ENCODE measurements at places on chromosomes 7 and 10. TPM values are rescaled to one million over a fixed set of nuclear protein-coding genes. Genes with fewer than 3 reads are reported as not detected.

NKX2-3 gene
- not detected for total RNA-seq

GNG11 gene
- total RNA-seq: 34.6 TPM

CDHR3 gene
- total RNA-seq: 5.4 TPM

GPC2 gene
- 0.92 TPM for total RNA-seq

FMC1 gene
- total RNA-seq: 37.4 TPM

CYP2W1 gene
- total RNA-seq: not detected

LIMK1 gene
- 35.7 TPM for total RNA-seq

MPP7 gene
- total RNA-seq: 0.07 TPM

RNF148 gene
- total RNA-seq: not detected

AKR1C4 gene
- 0.30 TPM for total RNA-seq

RPEL1 gene
- total RNA-seq: 0.07 TPM

ASZ1 gene
- not detected for total RNA-seq

ADIRF gene
- not detected for total RNA-seq

BAMBI gene
- 13.1 TPM for total RNA-seq

SLC26A4 gene
- 0.02 TPM for total RNA-seq

ZNF273 gene
- total RNA-seq: 2.9 TPM

IDI2 gene
- total RNA-seq: not detected

COL1A2 gene
- 0.07 TPM for total RNA-seq

GPER1 gene
- total RNA-seq: 0.78 TPM

FANK1 gene
- total RNA-seq: 3.7 TPM

RBP4 gene
- total RNA-seq: 8.8 TPM

PAXIP1 gene
- 13.1 TPM for total RNA-seq

IQUB gene
- total RNA-seq: 0.05 TPM

MSMB gene
- not detected for total RNA-seq

AS3MT gene
- total RNA-seq: 3.5 TPM

FAM237B gene
- not detected for total RNA-seq

PLXDC2 gene
- 0.02 TPM for total RNA-seq

LDB3 gene
- total RNA-seq: not detected

ANKRD26 gene
- total RNA-seq: 2.4 TPM

ZCWPW1 gene
- 1.6 TPM for total RNA-seq

STOX1 gene
- 0.87 TPM for total RNA-seq

TPK1 gene
- total RNA-seq: 2.6 TPM

FBXO24 gene
- 0.15 TPM for total RNA-seq

ANKRD30A gene
- total RNA-seq: 0.52 TPM

ENO4 gene
- total RNA-seq: 0.21 TPM

ZC3HAV1L gene
- 6.6 TPM for total RNA-seq
